ENCODE measurements at places on chromosomes 2 and 18.
A peak's percentile ranks its signal among the peaks of the same experiment; 100 is the strongest.

- DNase-seq: peak; percentile 84
Observed at GRCh38 chr18:56148373-56148772, 490.0 kb downstream of the TXNL1 start.

GRCh38 chr2:239876271-239876947 lies 148.7 kb downstream of the NDUFA10 start:
- no peak for DNase-seq

GRCh38 chr2:177391822-177392372 lies 676 bp upstream of the AGPS start:
- DNase-seq: no peak

GRCh38 chr2:45699032-45699658 lies 47.7 kb downstream of the PRKCE start:
- peak; percentile 57 for DNase-seq

GRCh38 chr2:165699946-165700345 lies 94.1 kb downstream of the GALNT3 start:
- no peak for DNase-seq
